H7 (cell line): ENCODE measurements at places on chromosomes 5 and 9. TPM values are rescaled to one million over a fixed set of nuclear protein-coding genes. Genes with fewer than 3 reads are reported as not detected.

Gene BARHL1
- total RNA-seq: 0.07 TPM in 1 of 2 replicates, not detected in the other

DNA sequence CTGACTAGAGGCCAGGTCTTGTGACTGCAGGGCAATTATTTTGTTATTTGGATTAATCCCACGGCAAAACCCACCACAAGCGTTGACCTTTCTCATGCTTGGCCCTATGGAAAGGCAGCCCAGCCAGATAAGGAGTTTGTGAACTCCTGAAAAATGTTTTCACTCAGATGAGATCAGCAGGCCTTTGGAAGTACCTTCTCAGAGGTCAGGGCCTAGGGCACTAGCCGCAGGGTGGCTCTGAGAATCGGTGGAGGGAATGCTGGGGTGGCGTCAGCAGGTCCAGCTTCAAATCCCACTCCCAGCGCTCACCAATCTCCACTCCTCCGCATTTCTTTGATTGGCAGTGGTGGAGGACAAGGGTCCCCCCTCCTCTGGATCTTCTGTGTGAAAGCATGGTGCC is 194.4 kb downstream of the GADD45G start:
- DNase-seq: no peak

GRCh38 chr5:10308844-10309243 is 1.1 kb upstream of the CMBL start:
- DNase-seq: no peak

DNA sequence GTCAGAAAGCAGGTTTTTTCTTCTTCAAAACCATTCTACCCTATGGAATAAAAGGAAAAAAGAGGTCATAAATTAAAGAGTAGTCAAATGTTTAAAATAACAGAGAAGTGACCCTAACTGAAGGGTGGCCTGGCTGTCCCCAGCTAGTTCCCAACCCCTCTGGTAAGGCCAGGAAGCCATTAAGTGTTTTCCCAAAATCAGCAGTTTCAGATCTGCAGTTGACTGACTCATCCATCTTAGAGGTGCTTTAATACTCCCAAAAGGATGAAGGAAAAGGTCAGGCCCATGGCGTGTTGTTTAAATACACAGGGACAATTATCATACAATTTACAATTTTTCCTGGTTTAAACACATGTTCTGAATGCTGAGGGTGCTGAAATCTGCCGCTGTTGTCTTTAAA is 47.9 kb upstream of the TBC1D9B start:
- no peak for DNase-seq

Gene FAM221B
- not detected in 2 replicates for total RNA-seq

Gene SHISAL2B
- 15.4 and 22.5 TPM in 2 replicates for total RNA-seq

- no peak for DNase-seq
These were observed 27.2 kb downstream of the NEK6 start for GRCh38 chr9:124284940-124285441.

GRCh38 chr9:96453625-96454024 is 3.7 kb downstream of the HABP4 start:
- DNase-seq: peak; percentile 60

- DNase-seq: no peak
These were observed 15.9 kb downstream of the TLR4 start for GRCh38 chr9:117720066-117720465.

DNA sequence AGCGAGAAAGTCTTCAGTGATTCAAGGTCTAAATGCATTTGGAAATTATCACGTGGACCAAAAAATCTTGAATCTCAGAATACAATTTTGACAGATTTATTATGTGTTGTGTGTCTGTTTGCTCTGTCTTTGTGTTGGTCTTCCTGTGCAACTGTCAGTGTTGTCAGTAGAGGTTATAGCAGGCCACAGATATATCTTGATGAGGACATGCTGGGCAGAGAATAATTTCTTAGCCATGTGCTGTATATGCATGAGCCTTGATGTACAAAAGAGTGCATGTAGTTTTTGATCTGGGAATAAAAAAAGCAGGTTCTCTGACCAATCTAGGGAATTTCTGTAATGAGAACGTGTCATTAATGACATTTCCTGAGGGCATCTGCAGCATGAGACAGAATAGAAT is 57.6 kb downstream of the ZSWIM6 start:
- no peak for DNase-seq

GRCh38 chr9:14888875-14889274 is 21.4 kb downstream of the FREM1 start:
- DNase-seq: no peak

DNA sequence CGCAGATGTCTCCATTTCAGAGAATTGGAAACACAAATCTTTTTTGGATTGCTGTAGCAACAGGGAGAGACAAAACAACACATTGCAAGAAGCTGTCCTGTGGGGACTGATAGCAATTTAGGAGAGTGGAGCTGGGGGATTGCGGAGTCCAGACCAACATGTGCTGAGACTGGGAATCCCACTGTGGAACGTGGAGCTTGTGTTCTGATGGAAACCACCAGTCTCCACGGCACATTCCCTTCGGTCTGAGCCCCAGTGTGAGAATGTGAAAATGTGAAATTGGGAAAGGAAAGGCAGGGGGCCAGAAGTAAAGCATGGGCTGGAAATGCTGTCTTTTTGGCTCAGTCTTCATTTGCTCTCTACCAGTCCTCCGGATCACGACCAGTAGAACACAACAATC is 348.8 kb upstream of the TNC start:
- DNase-seq: no peak

- no peak for DNase-seq
These were observed 90.9 kb downstream of the COL5A1 start for GRCh38 chr9:134732392-134733110.

Gene REEP2
- total RNA-seq: 18.3 and 20.3 TPM in 2 replicates

DNA sequence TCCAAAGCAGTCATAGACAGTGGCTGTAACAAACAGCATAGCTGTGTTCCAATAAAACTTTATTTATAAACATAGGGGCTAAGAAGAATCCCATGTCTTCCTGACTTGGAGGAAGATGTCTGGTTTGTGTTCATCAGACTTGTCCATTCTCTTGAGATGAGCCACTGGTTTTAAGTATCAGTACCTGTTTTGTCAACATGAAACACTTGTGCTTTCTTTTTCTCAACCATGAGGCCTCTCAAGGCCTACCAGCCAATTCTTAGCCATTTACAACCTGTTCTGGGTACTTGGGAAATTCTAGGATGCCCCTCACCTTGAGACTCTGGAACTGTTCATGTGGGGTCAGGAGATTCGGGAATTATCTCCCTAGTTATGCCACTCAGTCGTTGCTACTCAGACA is 154.3 kb upstream of the PPP1R2B start:
- DNase-seq: no peak

GRCh38 chr5:54621709-54622108 is 104.2 kb downstream of the SNX18 start:
- DNase-seq: no peak

GRCh38 chr9:5832071-5832537 is 813 bp downstream of the ERMP1 start:
- no peak for DNase-seq

Gene IL4
- not detected in 2 replicates for total RNA-seq

DNA sequence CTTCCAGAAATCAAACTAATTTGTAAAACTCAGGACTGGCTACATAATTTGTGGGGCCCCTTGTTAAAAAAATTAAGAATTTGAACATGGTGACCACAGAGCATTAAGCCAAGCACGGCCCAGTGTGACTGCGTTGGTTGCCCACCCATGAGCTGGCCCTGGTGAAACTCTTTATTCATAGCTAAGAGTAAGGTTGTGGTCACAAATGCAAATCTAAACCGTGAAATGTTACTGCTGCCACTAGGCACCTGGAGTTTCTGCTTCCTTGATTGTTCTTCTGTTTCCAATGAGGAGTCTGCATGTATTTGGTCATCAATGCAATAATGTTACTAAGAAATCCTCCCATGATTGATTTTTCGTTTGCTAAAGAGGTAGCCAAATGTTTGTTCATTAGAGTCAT is 4.2 kb downstream of the GCNT1 start:
- DNase-seq: no peak

DNA sequence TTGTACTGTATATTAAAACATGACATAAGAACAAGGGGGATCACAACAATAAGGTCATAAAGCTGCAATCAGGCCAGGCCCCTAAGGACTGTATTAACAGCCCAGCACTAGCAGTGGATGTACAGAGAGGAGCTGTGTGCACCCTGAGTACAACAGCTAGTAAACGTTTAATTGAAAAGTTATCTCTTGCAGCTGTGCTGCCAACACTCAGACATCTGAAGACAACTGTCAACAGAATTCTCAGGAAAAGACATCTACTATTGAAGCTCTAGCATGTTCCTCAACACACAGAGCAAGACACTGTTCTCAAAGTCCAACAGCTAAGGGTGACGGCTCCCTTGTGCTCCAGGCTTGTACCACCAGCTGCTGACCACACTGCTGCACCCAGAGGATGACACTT is 199.6 kb downstream of the DCP2 start:
- no peak for DNase-seq

DNA sequence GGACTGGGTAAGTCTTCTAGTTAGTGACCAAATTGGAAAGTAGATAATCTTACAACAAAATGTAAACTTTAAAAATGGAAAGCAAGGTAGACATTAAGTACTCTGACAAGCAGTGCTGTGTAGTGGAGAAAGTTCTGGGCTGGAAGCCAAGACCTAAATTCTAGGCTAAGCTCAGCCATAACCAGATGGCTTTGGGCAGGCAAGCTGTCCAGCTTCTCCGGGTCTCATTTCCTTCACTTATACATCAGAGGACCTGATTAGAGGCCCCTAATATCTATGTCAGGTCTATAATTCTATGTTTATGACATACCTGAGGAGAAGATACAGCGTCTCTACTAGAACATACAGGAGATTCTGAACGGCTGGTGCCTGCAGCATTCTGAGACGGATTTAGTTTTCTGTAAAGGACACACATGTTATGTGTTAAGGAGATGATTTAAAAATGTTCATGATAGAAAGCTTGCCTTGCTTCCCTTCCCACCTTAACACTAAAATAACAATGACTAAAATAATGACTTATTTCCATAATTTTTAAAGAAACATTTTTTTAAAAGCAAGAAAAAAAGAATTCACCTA is 61.2 kb downstream of the ELL2 start:
- no peak for DNase-seq

DNA sequence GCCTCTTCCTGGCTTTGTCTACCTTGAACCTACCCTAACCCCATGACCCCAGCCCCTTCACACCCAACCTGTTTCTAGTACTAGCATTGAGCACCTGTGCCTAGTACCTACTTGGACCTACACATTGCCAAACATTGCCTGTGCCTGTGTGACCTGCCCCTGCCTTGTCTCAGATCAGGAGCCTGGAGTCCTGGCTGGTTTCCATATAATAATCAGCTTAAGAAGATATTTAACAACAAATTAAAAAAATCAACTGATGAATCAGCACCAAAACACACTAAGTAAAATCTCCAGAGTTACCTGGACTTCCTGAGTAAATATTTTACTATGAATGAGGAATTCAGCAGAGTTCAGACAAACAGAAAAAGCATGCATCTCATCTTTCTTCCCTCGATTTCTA is 17.7 kb downstream of the LPAR1 start:
- no peak for DNase-seq

Gene NUTM2G
- total RNA-seq: 0.07 TPM in 2 replicates

DNA sequence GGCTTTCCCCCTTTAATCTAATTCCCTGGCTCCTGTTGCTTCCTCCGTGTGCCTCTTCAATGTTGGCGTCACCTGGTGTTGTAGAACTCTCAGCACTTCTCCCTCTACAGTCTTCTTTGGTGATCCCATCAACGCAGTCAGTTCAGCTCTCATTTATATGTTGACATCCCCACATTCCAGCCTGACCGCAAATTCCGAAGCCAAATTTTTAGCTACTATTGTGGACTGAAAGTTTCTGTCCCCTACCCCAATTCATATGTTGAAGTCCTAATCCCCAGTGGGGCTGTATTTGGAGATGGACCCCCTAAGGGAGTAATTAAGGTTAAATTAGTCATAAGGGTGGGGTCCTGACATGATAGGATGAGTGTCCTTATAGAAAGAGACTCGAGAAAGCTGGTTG is 210.6 kb upstream of the ADAMTSL1 start:
- no peak for DNase-seq

DNA sequence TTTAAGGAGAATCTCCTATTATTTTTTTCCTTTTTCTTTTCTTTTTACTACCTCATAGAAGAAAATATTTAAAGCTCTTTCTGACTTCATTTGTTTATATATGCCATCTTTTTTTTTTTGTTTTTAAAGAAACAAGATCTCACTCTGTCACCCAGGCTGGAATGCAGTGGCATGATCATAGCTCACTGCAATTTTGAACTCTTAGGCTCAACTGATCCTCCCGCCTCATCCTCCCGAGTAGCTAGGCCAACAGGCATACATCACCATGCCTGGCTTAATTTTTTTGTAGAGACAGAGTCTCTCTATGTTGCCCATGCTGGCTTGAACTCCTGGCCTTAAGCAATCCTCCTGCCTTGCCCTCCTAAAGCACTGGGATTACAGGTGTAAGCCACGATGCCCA is 59.5 kb downstream of the LNPEP start:
- DNase-seq: no peak

DNA sequence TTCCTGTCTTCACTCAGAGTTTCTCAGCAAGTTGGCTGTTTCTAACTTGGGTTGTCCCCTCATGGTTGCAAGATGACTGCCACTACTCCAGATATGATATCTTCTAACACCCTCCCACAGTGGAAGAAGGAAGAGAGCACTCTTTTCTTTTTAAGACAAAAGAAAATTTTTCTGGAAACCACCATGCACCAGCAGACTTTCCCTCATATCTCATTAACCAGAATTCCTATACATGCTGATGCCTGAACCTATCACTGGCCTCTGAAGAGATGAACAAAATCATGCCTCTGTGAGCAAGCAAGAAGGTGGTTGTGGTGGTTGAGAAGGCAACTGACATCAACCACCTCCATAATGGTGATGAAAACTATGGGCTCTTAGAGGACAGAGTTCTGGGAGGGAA is 56.8 kb downstream of the FEM1C start:
- DNase-seq: no peak

DNA sequence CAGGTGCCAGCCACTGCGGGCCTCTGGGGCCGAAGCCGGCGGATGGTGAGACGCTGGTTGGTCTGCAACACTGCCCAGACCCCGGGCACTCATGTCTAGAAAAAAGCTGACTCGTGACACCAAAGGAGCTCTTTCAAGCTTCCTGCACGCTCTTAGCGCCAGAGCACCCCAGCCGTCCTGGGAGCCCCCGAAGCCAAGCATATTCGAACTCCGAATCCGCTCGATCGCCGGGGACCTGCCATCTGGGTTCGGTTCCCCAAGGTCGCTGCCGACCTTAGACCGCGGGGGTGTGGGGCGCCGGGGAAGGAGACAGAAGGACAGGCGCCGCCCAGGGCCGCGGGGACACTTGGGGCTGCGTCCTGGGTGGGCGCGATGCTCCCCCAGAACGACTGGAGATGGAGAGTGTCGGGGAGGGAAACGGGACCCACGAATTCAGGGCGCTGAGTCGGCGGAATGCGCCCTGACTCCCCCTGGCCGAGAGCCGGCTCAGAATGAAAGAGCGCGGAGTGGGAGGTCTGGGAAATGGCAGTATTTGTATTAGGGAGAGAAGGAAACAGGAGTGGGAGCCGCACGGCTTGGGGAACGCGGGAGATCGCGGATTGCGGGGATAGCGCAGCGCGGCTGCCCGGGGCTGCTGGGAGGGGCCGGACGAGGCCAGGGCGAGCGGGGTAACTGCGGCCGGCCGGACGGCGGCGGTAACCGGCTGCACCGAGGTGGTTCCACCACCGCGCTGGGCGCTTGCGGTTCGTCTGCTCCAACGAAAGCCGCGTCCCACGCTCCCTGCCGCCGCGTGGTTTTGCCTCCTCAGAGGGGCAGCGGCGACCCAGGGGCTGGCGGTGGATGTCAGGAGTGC is 20.1 kb upstream of the MARCHF6 start:
- peak; percentile 87 for DNase-seq
